ENCODE measurements at places on chromosomes 2 and 18.

DNA sequence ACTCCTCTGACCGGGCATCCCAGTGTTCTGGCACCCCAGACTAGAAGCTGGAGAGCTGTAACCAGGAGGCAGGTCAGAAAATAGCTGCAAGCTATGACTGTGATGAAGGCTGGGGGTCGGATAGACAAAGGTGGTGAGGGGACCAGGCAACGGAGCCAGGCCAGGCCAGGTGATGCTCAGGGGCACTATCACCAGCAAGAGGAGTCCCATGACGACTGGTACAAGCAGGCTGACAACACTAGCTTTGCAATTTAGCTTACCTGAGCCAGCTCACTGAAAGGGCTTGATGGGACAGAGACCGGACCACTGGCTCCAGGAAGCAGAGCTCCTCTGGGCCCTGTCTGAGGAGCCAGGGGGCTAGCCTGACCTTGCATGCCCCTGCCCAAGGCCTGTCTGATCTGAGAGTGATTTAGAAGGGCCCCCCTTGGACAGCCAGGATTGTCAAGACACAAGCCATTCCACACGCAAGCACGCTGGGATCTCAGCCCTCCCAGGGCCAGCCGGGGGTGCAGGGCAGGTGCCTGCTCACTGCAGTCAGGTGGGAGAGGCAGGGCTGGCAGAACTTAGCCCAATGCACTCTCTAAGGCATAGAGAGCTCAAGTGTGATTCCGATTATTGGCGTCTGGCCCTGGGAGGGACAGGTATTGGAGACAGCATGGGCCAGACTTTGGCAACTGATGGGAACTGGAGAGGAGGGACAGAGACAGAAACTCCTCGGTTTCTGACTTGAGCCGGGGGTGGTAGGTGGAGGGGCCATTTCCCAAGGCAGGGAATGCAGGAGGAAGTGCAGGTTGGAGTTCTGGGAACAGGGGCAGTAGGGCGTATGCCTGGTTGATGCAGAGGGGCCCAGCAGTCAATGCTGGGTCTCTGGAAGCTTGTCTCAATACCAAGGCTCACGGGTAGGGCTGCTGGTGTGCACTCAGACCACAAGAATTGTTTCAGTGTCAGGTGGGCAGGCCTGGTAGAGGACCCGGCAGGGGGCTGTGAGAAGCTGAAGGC lies 47.7 kb downstream of the MYO7B start:
- no peak for DNase-seq

DNA sequence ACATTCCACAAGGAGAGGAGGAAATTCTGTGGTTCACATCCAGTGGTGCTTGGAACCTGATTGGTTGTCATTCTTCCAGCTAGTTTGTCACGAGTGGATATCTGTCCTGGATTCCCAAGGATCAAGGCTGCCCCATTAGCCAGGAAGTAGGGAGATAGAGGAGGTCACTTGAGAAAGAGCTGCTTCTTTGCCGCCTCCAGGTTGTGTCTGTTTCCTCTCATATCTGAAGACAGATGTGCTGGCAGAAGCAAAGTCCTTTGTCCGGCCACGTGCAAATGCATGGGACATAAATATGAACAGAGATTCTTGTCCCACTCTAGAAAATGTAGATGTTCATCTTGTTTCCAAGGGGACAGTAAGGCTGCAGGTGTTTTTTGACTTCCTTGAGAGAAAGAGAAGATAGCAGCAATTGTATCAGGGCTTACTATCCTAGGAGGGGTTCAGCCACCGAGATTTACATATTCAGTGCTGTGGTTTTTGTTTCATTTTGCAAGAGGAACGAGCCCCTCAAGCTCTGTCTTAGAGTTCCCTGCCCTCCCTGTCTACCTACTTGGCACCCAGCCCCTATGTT lies 174.4 kb downstream of the RPIA start:
- DNase-seq: no peak

- no peak for DNase-seq
Measured at GRCh38 chr2:226077031-226077430, 677.5 kb downstream of the NYAP2 start.

DNA sequence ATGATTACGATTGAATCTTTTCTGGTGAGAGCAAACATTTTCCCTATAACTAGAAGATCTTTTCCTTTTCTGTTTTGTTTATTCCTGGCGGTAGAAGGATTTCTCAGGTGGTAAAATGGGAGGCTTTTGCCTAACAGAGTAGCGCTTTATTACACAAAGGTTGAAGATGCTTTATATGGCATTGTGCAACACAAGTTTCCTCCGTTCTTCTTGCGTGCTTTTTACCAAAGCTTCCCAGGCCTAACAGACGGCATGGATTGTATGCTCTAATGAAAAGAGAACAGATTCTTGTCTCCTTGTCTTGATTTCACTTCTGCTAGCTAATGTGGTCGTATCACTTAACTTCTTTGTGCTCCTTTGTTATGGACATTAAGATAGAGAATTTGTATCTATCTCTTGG lies 43.8 kb downstream of the MYO1B start:
- no peak for DNase-seq

DNA sequence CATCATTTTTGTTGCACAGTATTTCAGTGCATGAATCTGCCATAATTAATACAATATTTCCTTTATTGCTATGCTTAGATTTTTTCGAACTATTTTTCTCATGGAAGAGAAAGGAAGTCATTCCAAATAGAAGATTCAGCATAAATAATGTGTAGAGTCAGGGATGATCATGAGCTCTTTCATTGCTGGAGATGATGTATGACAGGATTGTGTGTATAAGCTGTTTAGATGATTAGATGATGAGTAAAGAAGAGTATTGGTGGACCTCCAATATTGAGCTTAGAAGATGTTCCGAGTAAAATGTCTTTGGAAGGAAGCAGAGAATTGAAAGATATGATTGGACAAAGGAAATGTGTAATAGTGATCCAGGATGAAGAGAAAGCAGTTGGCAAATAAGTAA lies 364.5 kb downstream of the PARD3B start:
- DNase-seq: no peak

- no peak for DNase-seq
Measured at GRCh38 chr2:86646865-86647264, 23.2 kb upstream of the RNF103 start.

- no peak for DNase-seq
Measured at GRCh38 chr2:217331523-217332416, 471.9 kb upstream of the TNP1 start.

Data from esophagus squamous epithelium (tissue), 5 donors.